ENCODE measurements at places on chromosomes 4 and X. TPM values are rescaled to one million over a fixed set of nuclear protein-coding genes. Genes with fewer than 3 reads are reported as not detected.

GAGE13 gene
- total RNA-seq: not detected

MTCP1 gene
- 9.6 TPM for total RNA-seq

GPRASP1 gene
- total RNA-seq: 4.6 TPM

SYP gene
- total RNA-seq: 0.59 TPM

IL2 gene
- not detected for total RNA-seq

ARHGAP36 gene
- total RNA-seq: not detected

AMOT gene
- total RNA-seq: 2.0 TPM

CEP135 gene
- total RNA-seq: 6.3 TPM

FAM149A gene
- total RNA-seq: 3.6 TPM

Measured in smooth muscle cell of the pulmonary artery (primary cell).